Cardiac septum (tissue), 1 donor: ENCODE measurements at places on chromosomes 5 and 9.

GRCh38 chr5:104903941-104904340, 1341.4 kb upstream of the NUDT12 start:
- DNase-seq = no peak

DNA sequence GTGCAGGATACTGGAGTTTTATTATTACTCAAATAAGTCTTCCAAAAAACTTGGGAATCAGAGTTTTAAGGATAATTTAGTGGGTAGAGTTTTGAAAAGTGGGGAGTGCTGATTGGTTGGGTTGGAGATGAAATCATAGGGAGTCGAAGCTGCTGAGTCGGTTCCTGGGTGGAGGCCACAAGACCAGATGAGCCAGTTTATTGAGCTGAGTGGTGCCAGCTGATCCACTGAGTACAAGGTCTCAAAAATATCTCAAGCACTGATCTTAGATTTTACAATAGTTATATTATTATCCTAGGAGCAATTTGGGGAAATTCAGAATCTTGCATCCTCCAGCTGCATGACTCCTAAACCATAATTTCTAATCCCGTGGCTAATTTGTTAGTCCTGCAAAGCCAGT, 804.9 kb upstream of the SEMA6A start:
- no peak for DNase-seq

- no peak for DNase-seq
These were observed 1768.9 kb upstream of the CDH9 start for GRCh38 chr5:28807195-28807729.

DNA sequence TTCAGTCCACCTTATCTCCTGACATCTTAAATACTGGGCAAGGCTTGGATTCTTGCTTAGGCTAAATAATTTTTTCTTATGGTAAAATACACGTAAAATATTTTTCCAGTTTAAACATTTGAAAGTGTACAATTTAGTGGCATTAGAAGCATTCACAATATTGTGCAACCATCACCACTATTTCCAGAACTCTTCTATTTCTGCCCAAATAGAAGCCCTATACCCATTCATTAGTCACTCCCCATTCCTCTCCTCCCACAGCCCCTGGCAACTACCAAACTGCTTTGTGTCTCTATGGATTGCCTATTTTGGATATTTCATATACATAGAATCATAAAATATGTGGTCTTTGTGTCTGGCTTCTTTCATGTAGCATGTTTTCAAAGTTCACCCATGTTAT, 57.6 kb downstream of the IL31RA start:
- no peak for DNase-seq

- DNase-seq = peak; percentile 79
These were observed 554 bp downstream of the JAK2 start for GRCh38 chr9:4985386-4986266.

DNA sequence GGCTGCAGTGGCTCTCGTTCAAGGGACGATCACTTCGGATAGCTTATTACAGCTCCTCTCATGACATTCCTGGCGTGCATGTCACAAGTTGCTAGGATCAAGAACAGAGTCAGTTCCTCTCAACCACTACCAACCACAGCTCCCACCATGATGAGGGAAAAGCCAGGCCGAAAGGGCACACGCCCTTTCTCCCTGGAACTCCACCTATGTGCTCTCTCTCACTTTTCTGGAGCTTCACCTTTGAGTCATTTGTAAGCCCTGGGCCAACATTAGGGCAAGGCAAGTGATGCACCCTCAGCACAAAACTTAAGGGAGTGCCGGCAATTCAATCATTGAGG, 1.6 kb downstream of the SPACA9 start:
- no peak for DNase-seq

GRCh38 chr9:136171801-136172411, 33.0 kb downstream of the LHX3 start:
- DNase-seq = no peak

DNA sequence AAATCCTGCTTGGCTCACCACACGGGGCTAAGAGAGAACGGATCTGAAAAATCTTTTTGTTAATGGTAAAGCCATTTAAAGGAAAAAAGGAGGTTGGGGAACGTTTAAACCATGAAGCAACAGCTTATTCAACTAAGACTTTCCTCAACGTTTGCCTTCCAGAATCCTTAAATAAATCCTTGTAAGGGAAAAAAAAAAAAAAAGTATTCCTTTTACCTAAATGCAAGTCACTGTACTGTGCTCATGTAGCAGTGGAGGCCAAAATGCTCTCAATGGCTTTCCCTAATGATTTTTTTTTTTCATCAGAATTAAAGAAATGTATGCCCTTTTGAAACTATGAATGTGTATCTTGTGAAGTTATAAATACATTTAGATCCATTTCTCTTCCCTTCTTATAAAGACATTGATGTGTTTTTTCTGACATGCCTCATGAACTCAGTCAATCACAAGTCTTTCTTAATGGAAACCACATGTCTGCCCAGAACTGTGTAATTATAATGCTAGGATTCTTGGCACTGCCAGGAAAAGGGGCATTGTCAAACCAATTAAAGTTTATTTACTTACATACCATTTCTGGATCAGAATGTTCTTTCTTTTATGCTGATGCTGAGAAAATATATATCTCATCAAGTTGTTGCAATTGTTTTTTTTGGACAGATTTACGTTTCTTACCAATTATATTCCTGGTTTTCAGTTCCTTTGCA, 107.5 kb downstream of the EBF1 start:
- DNase-seq = no peak

DNA sequence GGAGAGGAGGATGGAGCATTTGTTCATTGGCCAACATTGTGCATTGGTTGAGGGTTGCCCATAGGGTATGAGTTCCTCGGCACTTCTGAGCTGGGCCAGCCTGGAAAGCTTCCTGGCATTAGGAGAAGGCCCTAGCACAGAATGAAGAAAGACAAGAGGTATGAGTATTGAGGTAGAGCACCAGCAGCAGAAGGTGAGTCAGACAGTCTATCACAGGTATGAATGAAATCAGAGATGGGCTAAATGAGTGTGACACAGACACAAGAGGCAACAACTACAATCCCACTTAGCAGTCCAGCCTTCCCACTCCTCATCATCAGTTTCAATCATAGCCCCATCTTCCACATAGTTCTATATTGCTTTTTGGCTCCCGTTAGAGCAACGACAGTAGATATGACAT, 25.4 kb upstream of the TGFBR1 start:
- DNase-seq = no peak

GRCh38 chr5:164439799-164440198, 934.4 kb downstream of the MAT2B start:
- DNase-seq = no peak

DNA sequence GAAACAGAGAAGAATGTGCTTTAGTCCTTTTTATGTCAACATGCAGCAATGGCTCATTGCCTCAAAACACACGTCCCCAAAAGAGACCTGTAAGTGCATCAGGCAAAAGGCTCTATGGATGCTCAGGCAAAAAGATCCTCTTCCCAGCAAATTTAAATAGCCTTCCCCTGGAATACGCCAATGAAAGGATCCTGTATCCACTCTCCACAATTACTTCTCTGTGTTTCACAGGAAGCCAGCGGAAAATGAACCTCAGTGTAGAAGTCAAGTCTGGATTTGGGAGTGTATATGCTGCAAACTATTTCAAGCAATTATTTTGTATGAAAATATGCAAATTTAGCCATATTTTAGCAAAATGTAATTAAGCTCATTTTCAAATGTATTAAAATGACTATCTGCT, 217.9 kb downstream of the EPB41L4A start:
- DNase-seq = no peak

GRCh38 chr5:167785106-167785505, 506.3 kb upstream of the WWC1 start:
- no peak for DNase-seq

DNA sequence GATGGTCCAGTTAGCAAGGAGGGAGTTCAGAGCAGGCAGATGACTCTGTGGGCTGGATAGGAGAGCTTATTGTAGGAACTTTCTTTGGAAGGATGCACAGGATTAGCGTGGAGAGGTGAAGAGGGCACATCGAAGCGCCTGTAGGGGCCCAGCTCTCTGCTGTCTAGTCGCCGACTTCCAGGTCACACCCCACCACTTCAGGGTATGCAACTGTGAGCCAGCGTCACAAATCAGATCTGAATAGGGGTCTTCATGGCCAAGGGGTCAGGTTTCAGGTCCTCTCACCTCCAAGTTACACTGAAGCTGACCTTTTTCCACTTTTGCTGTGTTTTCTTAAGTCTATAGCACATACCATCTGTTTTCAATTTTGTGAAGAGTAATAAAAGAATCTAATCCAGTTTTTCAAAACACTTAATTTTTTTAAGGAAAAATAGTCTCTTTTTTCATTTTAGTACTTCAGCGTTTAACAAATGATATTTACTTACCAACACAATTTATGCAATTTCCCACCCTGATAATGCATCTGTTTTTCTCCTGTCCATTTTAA, 364.2 kb upstream of the CLINT1 start:
- no peak for DNase-seq

DNA sequence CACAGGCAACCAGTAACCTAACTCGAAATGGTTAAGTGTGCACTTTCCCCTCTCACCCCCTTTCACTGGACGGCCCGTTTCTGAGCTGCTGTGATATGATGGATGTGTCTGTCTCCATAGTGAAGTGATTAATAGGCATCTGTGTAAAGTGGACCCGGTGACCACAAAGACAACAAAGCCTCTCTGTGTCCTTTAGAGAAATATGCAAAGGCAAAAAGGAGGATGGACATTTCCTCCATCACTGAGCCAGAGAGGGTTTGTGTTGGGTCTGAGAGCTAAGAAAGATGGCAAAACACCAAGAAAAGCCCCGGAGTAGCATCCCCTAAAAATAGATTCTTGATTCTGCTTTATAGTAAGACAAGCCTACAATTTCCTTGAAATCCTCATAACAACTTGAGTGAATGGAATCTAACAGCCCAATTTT, 120.6 kb downstream of the SEMA6A start:
- DNase-seq = no peak

DNA sequence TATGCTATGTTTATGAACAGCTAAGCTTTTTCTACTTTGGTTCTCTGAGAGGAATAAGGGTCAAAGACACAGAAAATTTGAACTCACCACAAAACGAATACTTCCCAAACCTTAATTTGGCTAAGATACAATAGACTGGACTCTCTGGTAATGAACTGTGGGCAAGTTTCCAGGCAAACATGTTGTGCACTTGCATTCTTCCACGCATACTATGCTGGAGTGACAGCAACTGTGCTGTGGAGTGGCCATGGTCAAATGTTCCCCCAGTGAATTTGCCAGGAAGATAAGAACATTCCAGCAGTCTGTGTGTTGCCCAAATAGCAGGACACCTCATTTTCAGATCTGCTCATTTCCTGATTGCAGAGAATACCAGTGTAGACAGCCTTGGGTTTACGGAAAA, 275.3 kb upstream of the IL12B start:
- DNase-seq = no peak
